ENCODE measurements at places on chromosomes 12 and 14.

DNA sequence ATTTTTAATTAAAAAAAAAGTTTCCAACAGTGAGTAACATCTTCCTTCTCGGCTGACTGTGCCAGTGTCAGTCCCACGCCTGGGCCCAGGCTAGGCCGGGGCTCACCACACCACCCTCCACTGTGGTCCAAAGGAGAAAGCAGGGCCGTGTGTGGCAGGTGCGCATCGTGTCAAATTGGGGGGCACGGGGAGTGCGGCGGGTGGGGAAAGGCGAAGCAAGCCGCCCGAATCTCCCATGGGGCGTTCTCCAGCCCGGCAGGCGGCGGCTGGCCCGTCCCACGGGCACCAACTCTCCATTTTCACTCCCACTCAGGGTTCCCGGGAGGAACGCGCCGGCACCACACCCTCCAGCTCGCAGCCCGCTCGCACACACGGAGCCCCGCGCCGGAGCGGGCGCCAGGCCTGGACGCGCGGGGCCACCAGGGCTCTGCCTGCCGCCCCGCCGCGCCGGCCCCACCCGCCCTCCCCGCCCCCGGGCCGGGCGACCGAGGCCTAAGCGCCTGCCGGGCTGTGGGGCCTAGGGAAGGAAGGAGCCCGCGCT is 604 bp downstream of the EEA1 start:
- no peak for DNase-seq

DNA sequence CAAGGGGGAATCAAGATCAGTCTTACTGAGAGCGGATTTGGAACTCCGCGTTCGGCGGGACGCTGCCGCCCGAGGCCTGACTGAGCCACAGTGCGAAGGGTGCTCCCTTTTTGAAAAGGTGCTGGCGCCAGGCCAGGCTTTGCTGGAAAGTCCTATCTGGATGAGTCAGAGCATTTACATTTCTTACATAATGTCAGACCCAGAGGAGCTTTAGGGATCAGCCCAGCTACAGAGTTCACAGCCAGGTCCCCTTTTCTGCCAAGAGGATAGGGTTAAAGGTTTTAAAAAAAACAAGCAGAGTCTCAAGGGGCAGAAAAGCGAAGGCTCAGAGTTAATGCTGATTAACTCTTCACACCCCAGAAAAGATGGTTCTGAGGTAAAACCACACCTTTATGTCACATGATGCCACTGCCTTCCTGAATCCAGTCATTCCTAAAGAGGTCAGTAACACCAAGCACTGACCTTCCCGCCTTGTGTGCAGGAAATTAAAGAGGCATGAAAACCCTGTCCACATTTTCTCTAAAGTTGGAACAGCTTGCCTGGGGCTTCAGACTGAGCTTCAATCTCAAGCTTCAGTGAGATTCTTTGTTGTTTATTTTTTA is 11.7 kb upstream of the FBXL14 start:
- peak; percentile 64 for DNase-seq

GRCh38 chr12:6226679-6227051 is 26.5 kb downstream of the CD9 start:
- no peak for DNase-seq

DNA sequence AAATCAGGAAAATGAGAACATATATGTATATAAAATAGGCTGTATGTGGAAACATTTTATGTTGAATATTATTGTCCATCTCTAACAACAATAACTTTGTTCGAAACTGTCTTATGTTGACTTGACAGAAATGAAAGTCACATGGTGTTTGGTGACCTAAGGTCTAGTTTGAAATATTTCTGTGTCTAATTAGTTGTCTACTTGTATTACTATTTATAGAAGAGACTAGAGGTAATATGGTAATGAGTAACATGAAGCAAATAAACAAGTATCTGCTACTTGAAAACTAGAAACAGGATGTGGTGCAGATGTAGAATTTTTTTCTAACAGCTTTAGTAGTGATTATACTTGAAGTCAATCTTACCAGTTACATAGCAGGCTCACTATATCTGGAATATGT is 3.9 kb downstream of the GPHN start:
- DNase-seq: no peak

GRCh38 chr12:67559751-67560150 is 88.8 kb upstream of the DYRK2 start:
- no peak for DNase-seq

- no peak for DNase-seq
Measured at GRCh38 chr12:2017546-2018337, 13.5 kb upstream of the DCP1B start.

DNA sequence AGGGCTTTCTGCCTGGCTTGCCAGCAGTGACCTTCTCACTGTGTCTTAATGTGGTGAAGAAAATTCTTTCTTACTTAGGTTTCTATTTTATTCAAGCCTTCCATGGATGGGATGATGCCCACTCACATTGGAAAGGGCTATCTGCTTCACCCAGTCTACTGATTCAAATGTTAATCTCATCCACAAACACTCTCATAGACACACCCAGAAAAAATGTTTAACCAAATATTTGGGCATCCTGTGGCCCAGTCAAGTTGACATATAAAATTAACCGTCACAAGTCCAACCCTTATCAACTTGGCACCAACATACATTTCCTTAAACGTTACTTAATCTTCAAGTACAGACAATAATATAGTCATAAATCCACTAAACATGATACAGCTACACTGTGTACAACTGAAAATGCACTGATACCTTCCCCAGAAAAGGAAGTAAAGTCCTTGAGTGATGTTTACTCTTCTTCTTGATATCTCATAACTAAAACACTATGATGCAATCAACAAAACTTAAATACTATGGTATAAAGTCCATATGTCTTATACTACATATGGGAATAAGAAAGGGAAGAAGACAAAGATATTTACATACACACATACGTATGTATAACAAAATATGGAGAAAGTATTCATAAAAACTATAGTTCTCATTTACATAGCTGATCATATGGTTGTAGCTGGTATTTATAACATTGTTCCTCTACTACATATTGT is 394.7 kb upstream of the NOVA1 start:
- no peak for DNase-seq

GRCh38 chr14:68866991-68867533 is 74.2 kb upstream of the ZFP36L1 start:
- DNase-seq: no peak

GRCh38 chr12:91675401-91675800 is 470.2 kb downstream of the BTG1 start:
- DNase-seq: no peak

DNA sequence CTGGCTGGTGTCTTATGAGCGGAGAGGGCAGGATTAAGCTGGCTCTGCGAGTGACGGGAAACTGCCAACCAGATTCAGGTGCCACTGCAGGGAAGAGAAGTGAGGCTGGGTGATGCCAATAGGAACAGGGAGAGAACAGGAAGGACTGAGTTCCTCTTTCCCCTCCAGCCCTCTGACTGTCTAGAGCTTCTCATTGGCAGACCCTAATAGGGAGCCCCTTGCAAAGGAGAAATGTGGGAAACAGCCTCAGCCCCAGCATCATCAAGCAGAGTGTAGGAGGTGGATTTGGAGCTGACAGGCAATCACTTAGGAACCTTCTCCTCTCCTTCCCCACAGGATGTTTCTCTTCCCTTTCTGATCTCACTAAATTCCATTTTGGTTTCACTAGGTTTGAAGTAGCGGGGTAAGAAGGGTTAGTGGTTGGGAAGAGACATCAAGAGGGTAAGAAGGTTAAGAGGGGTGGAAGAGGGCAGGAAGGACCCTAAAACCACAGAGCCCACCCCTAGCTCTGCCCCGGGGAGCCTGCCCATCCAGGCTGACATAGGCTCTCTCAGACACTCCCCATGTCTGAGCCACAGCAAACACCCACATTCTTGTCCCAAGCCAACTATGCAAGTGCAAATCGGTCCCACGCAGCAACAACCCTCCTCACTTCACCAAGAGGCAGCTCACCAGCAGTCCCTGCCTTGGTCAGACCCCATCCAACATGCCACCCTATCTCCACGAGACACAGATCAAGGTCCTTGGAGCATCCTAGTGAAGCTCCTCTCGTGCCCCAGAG is 111.1 kb downstream of the STAB2 start:
- DNase-seq: no peak

GRCh38 chr12:91400271-91400670 is 217.7 kb upstream of the DCN start:
- no peak for DNase-seq

- no peak for DNase-seq
Measured at GRCh38 chr12:112946236-112947000, 8.1 kb downstream of the OAS3 start.
